ENCODE measurements at places on chromosomes 12 and 14. TPM values are rescaled to one million over a fixed set of nuclear protein-coding genes. Genes with fewer than 3 reads are reported as not detected.

DNA sequence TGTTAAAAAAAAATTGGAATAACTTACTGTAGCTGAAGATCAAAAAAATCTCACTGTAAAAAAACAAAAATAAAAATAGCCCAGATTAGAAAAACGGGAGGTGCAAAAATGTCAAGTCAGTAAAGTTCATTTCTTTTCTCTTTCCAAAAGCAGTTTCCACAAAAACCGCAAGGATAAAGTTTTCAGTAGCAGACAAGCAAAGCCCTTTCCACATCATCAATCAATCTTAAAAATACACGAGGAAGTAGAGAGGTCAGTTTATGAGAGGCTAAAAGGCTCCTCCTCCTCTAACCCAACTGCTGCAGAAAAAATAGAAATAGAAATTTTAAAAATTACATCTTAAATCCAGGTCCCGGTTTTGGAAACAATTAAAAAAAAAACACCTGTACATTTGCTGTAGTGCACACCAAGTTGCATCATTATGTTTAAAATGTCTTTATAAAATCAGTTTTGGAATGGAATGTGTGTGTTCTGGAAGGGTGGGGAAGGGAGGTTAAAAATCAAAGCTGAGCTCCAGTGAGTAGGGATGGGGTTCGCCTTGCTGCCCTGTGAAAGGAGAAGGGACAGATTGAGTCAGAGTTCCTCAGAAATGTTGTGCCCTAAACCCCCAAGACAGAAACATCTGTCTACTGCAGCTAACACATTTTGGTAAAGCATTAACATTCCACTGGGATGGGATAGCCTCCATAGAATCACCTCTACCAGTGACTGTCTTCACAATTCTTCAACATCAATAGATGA is 5.8 kb downstream of the HNRNPC start:
- no peak for DNase-seq

GRCh38 chr12:112514926-112515642 is 96.3 kb downstream of the PTPN11 start:
- DNase-seq = no peak

DNA sequence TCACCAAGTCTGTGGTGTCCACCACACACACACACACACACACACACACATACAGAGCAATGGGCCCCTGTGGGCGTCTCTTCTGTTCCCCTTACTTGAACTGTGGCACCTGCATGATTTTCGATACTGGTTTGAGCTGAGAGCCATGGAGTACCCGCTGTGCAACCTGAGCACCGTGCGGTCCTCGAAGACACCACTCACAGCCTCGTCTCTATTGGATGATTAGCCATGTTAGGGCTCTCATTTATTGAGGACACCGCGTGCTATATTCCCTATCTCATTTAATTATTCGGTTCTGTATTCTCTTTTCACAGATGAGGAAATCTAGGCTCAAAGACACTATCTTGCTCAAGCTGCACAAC is 623 bp upstream of the C14orf132 start:
- DNase-seq = no peak

- DNase-seq = no peak
Measured at GRCh38 chr14:80364274-80364673, 153.0 kb upstream of the DIO2 start.

Gene ADAMTS20
- not detected for total RNA-seq

GRCh38 chr14:63878792-63879191 is 26.0 kb downstream of the SYNE2 start:
- no peak for DNase-seq
